ENCODE measurements at places on chromosomes 7 and 10.

DNA sequence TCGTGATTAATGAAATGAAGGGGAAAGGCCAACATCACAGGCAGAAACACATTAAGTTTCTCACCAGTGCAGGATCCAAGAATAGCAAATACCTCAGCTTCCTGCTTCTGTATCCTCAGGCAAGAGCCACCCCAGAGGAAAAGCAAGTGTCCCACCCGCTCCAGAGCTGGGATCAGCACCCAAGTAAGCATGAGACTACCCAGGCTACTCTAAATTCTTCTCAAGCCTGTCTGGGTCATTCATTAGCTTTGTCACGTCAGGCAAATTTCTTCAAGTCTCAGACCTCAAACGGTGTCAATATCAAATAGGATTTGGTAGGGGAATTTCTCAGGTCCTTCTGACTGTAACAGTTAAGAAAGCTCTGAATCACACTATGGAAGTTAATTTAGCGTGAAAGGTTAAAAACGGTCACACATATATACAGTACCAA, 59.0 kb downstream of the GNA12 start:
- DNase-seq = no peak

DNA sequence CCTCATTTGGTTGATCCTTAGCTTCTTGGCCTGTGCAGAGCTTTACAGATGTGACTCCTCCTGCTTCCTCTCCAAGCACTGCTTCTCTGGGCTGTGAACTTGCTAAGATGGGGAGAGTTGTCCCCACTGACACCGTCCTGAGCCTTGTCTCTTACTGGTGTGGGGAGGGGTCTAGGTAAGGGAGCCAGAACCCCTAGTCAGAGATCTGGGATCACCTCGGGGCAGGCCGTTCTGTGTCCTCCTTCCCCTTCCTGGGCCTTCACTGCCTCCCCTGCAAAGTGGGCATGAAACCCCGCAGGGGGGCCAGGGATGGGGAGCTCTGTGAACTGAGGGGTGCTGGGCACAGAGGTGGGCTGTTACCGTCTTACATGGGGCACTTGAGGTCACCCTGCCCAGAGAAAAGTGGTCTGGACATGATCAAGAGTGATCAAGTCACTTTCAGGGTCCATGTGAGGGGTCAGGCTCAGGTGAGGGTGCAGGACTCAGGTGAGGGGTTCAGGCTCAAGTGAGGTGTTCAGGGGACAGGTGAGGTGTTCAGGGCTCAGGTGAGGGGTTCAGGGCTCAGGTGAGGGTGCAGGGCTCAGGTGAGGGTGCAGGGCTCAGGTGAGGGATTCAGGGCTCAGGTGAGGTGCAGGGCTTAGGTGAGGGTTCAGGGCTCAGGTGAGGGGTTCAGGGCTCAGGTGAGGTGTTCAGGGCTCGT, 86.2 kb downstream of the ADCY1 start:
- DNase-seq = no peak

GRCh38 chr7:23980081-23980480, 270.1 kb downstream of the STK31 start:
- no peak for DNase-seq

GRCh38 chr7:155744971-155745683, 67.1 kb downstream of the SHH start:
- no peak for DNase-seq

- DNase-seq = no peak
Observed at GRCh38 chr7:78264105-78264504, 465.5 kb downstream of the PHTF2 start.

DNA sequence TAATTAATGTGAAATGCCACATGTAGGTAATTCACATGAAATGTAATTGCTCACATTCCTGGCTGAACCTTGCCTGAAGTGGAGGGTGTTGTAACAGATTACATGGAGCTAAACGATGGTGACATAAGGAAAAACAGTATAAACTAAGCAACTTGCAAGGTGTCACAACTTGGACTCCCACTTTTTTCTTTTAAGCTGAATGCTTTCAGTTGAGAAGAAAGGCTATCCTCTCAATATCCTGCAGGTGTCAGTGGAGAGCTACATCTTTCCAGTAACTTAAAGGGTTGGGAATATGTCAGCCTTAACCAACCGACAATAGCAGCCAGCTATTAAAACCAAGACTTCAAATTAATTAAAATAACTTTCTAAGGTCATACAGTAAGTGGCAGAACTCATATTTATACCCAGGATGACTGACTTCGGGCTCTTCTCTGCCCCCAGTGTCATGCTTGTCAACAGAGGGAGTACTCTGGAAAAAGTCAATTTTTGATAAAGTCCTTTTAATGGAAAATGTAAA, 33.7 kb downstream of the NRBF2 start:
- DNase-seq = no peak

GRCh38 chr7:69276011-69276729, 322.1 kb upstream of the AUTS2 start:
- DNase-seq = no peak

- no peak for DNase-seq
Observed at GRCh38 chr7:12839508-12840153, 152.2 kb downstream of the ARL4A start.

DNA sequence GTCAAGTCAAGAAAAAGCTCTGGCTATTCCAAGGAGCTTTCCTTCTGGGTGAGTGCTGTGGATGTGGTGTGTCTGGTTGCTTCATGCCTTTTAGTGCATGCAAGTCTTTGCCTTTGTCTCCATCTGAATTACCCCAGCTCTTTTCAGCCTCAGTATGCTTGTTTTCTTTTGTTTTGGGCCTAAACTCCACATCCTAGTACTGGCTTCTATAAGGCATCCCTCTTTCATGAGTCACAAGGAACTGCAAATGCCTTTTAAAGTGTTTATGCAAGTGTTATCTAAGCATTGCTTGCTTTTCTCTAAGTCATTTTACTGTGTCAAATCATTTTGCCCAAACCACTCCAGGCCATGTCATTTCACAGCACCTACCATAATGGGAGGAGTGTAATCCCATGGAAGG, 132.1 kb downstream of the PLCE1 start:
- no peak for DNase-seq

- DNase-seq = no peak
Observed at GRCh38 chr7:6260291-6261187, 11.9 kb downstream of the CYTH3 start.

GRCh38 chr7:108189733-108190388, 59.7 kb upstream of the LAMB4 start:
- DNase-seq = no peak

DNA sequence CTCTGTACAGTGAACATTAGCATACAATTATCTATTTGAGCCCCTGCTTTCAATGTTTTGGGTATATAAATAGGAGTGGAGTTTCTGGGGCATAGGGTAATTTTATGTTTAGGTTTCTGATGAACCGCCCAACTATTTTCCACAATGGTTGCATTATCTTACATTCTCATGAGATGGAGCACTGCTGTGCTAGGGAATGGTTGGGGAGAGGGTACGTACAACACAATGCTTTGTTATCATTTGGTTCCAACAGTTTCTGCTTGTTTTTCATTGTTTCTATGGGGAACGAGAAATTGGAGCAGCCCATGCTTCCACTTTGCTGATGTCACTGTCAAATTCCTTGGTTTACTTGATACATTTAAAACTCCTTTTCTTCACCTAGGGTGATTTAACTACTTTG, 1115.3 kb downstream of the REEP3 start:
- no peak for DNase-seq

GRCh38 chr7:70696201-70696754, 435.7 kb upstream of the GALNT17 start:
- no peak for DNase-seq

GRCh38 chr10:61812052-61812721, 89.3 kb upstream of the ARID5B start:
- DNase-seq = no peak

GRCh38 chr10:73537288-73537687, 41.5 kb upstream of the PPP3CB start:
- DNase-seq = no peak

DNA sequence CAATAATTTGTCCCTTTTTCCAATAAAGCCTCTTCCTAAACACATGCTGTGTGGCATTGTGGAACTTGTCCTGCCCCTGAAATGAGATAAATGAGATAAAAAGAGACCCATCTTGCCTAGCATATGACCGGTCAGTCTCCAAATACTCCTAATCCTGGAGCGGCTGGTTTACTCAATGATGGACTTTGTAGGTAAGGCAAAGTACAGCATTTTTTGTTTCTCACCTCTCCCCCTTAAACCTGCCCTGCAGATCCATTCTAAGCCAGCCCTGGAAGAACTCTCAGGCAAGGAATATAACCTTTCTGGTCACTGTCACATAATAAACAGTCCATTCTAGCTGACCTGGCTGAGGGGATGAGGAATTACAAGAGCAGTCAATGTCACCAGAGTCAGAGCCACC, 110.7 kb downstream of the C1GALT1 start:
- no peak for DNase-seq

DNA sequence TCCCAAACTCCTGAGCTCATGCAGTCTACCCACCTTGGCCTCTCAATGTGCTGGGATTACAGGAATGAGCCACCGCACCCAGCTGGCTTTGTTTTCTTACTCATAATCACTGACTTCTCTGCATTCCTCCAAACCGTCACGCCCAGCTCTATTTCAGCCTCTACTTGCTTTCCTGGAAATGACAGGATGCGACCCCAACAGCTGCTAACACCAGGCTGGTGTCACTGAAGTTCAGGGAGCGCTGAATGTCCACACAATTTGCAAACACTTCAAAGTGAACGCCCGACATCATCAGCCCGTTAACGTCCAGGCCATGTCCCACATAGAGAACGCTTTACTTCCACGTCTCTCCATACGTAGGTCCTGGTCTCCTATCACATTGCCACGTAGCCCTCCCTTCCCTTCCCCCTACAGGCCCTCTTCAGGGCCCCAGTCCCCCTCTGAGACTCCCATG, 12.8 kb upstream of the PROSER2 start:
- no peak for DNase-seq

DNA sequence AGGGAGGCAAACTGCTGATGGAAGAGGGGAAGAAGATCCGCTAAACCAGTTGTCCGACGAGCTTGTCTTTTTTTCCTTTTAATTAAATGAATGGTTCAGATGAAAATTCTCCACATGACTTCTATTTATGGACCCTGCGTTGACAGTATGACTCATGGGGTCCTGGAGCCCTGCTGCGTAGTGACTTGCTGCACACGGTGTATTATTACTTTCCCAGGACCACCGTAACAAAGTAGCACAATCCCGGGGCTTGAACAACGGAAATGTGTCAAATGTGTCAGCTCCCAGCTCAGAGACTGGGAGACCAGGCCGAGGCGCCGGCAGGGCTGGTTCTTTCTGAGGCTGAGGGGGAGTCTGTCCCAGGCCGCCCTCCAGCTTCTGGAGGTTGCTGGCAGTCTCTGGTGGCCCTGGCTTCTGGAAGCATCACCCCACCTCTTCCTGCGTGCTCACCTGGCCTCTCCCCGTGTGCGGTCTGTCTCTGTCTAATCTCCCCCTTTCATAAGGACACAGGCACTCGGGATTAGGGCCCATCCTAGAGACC, 33.8 kb upstream of the MNX1 start:
- DNase-seq = no peak

DNA sequence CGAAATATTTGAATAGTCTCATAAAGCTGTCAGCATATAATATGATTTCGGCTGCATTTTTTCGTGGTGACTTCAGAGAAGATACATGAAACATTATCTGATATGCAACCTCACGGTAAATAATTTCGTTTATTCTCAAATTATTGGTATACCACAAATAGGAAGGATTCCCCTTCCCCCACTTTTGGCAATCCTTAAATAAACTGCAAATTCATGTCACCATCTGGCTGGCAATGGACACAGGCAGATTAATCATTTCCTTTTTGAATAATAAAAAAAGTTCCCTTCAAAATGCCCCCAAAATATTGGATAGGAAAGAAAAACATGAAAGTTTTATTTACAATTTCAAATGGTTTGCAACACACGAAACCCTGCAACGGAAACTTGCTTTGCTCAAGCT, 234.5 kb upstream of the MEOX2 start:
- DNase-seq = no peak

GRCh38 chr7:18257711-18258110, 230.1 kb upstream of the PRPS1L1 start:
- DNase-seq = no peak

DNA sequence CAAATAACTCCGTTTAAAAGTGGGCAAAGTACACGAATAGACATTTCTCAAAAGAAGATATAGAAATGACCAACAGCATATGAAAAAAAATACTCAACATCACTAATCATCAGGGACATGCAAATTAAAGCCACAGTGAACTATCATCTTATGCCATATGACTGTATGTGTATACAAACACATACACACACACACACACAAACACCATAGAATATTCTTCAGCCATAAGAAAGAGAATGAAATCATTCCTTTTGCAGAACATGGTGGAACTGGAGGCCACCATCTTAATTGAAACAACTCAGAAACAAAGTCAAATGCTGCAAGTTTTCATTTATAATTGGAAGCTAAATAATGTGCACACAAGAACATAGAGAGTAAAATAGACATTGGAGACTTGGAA, 1019.4 kb downstream of the KCNMA1 start:
- DNase-seq = no peak

GRCh38 chr7:106457678-106458077, 172.9 kb upstream of the NAMPT start:
- DNase-seq = no peak

DNA sequence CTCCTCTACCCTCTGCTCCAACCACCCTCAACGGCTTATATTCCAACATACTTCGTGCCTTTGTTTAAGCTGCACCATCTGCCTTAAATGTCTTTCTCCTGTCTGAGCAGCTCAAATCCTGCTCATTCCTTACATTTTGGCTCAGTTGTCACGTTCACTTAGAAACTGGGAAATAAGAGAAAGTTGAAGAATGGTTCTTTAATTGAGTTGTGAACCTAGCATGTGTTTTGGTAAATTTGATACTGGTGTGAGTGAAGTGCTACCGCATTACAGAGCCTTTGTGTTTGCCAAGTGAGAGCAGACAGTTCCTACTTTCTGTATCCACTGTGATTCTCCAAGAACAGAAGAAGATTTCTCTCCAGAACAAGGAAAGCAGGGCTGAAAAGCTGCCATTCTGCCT, 54.3 kb downstream of the EPDR1 start:
- no peak for DNase-seq

GRCh38 chr10:3761904-3762303, 23.1 kb downstream of the KLF6 start:
- no peak for DNase-seq

- no peak for DNase-seq
Observed at GRCh38 chr10:7329219-7329618, 81.6 kb downstream of the SFMBT2 start.

DNA sequence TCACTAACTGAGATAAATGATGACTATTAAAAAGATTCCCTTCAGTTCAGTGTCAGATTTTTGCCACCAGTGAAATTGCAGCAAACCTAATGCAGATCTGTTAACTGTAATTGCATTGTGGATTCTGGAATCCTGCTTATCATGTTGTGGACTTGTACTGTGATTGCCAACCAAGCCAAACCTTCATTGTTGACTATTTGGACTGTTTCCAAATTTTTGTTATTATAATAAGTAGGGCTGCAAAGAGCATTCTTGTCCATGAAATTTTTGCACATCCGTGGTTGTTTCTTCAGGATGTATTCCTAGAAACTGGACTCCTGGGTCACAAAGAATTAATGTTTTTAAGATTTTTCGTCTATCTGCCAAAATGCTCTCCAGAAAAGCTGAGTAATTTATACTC, 281.6 kb upstream of the ZMIZ1 start:
- no peak for DNase-seq
